NCI-H2029 (cell line): ENCODE measurements at places on chromosomes 4 and X.
A peak's percentile ranks its signal among the peaks of the same experiment; 100 is the strongest.

GRCh38 chrX:12946838-12947544 is 27.9 kb upstream of the TMSB4X start:
- peak; percentile 61 for DNase-seq

DNA sequence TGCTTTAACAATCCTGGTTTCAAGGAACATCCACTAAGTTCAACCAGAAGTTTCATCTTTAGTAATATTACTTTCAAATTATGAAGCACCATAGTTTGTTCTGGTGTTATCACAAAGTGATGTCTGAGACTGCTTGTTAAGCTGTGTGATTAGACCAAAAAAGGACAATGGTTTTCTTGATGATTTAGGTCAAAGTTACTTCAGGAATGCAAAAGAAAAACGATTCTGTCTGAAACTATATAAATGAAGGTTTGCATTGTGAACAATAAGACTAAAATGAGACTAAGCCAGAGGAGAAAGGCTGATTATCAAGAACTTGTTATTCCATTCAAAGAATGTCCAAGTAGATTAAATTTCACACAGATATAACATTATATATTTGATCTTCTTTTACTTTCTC is 122.4 kb upstream of the ETNPPL start:
- no peak for DNase-seq

DNA sequence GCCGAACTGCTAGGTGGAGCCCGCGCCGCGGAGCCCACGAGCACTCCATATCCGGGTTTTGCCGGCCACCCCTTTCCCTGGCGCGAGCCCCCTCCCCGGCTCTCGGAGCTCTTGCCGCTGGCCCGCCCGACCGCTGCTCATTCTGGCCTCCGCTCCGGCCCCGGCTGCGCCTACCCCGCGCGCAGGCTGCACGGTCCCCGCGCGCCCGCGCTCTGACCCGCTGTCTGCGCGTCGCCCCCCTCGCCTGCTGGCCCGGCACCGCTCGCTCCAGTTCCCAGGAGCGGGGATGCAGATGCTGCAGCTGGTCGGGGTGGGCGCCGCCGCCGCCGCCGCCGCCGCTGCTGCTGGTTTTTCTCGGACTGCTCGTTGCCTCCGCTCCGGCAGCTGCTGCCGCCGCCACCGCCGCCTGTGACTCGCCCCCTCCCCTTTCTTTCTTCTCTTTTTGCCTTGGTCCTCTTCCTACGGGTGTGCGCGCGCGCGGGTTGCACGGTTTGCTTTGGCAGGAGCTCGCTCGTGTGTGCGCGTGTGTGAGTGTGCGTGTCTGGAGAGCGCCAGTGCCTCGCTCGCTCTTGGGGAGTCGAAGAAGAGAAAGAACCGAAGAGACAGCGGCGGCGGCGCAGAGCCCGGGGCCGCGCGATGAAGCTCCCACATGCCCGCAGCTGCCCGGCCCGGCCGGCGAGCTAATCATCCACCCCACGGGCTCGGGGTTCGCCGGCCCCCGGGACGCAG is at the start of gene ADGRL3:
ADGRL3 (plus strand) TSS at position 140 of the 729 bp plus-strand sequence.
- DNase-seq = no peak

GRCh38 chr4:88189881-88190585 is 31.6 kb upstream of the ABCG2 start:
- no peak for DNase-seq

- DNase-seq = no peak
These were observed 104.9 kb downstream of the PPP3CA start for GRCh38 chr4:101242441-101242840.

DNA sequence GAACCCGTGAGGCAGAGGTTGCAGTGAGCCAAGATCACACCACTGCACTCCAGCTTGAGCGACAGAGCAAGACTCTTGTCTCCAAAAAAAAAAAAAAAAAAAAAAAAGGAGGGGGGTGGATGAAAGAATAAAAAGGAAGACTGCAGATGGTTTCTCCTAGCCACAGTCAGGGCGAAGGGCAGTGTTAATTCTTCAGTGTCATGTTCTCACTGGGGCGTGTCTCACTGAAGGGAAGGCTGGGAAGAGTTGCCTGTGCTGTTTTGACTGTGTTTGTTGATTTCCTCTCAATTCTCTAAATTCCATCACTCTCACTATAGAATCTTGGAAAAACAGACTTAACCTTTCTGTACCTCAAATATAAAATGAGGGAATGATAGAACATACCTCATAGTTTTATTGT is 71.6 kb upstream of the DHX15 start:
- no peak for DNase-seq

DNA sequence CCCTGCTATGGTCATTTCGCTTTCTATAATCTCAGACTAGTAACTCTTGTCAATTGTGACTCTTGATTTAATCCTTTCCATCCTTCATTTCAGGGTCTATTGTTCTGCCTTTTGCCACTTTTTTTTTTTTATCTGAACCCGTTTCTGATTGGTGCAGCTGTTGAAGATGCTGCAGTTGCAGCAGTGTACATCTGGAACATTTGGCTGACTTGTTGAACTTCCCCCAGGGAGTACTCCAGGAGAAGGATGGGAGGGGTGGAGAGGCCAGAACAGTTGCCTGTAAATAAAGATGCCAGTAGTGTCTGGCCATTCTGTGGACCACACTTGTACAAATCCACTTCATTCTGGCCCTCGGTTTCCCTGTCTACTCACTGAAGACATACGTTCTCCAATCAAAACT is 1.0 kb upstream of the EDA start:
- no peak for DNase-seq

DNA sequence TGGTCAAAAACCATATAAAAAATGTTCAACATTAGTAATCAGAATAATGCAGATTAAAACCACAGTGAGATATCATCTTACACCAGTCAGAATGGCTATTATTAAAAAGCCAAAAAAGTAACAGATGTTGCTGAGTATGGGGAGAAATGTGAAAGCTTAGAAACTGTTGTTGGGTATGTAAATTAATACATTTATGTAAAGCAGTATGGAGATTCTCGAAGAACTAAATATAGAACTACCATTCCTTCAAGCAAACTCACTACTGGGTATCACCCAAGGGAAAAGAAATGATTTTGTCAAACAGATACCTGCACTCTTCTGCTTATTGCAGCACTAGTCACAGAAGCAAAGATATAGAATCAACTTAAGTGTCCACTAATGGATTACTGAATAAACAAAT is 576.4 kb upstream of the EPHA5 start:
- no peak for DNase-seq

- DNase-seq = no peak
These were observed 18.9 kb downstream of the CAMK2D start for GRCh38 chr4:113742643-113743042.

DNA sequence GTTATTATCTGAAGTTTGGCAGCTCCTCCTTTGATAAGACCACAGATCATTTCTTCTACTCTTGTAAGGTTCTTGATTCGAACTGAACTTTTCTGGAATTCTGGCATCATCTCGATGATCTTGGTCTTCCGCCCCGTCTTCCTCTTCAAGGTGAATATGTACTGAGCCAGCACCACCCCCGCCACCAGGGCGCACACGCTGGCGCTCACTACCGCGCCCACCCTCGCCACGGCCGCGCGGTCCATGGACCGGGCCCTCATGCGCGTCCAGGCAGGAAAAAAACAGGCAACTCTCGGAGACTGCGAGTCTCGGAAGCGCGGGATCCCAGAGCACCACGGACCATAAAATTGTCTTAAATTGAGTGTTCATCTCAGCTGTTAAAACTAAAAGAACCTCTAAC is 458.4 kb upstream of the NDST3 start:
- DNase-seq = no peak

GRCh38 chr4:2482693-2483092 is 13.8 kb downstream of the RNF4 start:
- no peak for DNase-seq

- DNase-seq = no peak
These were observed 213.0 kb upstream of the VEGFC start for GRCh38 chr4:177005674-177006230.
